ENCODE measurements at places on chromosomes 13 and 19. TPM values are rescaled to one million over a fixed set of nuclear protein-coding genes. Genes with fewer than 3 reads are reported as not detected.

DNA sequence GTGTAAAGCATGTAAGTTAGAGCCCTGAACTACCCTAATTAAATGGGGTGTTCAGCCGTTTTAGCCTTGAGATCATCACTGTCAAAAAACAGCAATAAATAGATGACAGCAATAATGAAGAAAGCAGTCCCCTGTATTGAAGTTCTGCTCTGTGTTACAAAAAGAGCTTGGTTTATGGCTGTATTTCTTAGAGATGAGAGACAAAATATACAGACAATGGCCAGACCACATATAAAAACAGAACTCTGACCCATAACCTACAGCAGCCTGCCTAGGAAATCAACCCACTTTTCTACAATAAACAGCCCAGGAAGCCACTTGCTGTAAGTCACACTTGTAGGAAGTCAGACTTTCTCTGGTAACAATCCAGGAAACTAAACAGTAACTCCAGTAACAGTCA, 10.8 kb downstream of the IGFL3 start:
- H3K36me3 ChIP-seq = no peaks in the 10 kb centered on the region
- H3K27ac ChIP-seq = peak overlapping the region; percentile 47
- DNase-seq = no peak
- no peaks in the 10 kb centered on the region for H3K27me3 ChIP-seq
- H3K4me3 ChIP-seq = no peak overlapping the region
- peaks cover 31% of the 10 kb centered on the region for H3K4me1 ChIP-seq

DNA sequence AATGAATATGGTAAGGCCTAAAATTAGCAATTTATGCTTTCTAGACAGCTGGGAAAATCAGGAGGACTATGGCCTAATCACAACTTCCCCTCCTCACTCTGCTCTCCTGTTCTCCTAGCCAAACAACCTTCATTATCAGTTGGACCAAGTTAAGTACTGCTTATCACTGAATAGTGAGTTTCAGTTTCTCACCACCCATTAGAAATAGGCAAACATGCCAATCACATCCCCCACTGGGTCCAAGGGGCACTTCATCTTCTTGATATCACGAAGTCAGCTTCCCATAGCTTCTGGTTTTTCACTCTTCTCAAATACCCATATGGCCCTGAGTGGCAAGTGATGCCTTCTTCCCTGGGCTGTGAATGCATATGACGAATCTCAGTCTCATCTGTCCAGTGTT, 689.6 kb downstream of the SLITRK5 start:
- H3K4me1 ChIP-seq = no peaks in the 10 kb centered on the region
- no peak overlapping the region for H3K4me3 ChIP-seq
- H3K36me3 ChIP-seq = no peaks in the 10 kb centered on the region
- no peak for DNase-seq

- peaks cover 27% of the 10 kb centered on the region for H3K4me1 ChIP-seq
- H3K36me3 ChIP-seq = no peaks in the 10 kb centered on the region
- no peak overlapping the region for H3K4me3 ChIP-seq
- no peak for DNase-seq
- H3K27me3 ChIP-seq = no peaks in the 10 kb centered on the region
These were observed 238.0 kb downstream of the LHFPL6 start for GRCh38 chr13:39364947-39365468.

DNA sequence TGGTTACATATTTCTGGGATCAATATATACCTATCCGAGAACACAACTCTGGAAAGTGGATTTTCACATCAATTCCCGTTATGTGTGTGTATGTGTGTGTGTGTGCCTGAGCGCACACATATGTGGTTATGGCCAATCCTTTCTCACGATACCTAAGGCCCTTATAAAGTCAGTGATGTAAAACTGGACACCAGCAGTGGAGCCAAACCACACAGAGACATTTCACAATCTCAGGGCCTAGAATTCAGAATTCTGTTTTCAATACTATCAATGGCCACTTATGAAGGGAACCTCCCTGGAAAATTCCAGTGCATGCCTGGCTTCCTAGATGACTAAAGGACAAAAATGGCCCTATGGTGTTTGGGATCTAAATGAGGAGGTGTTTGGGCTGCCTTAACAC, 187.3 kb upstream of the UBL3 start:
- no peak overlapping the region for H3K4me3 ChIP-seq
- no peaks in the 10 kb centered on the region for H3K36me3 ChIP-seq
- no peak for DNase-seq
- peaks cover 17% of the 10 kb centered on the region for H3K4me1 ChIP-seq

Gene SHD
- not detected for total RNA-seq

- H3K27ac ChIP-seq = no peak overlapping the region
- H3K4me3 ChIP-seq = no peak overlapping the region
- H3K27me3 ChIP-seq = no peaks in the 10 kb centered on the region
- DNase-seq = no peak
- H3K36me3 ChIP-seq = no peaks in the 10 kb centered on the region
- H3K4me1 ChIP-seq = no peaks in the 10 kb centered on the region
These were observed 282.5 kb upstream of the HTR2A start for GRCh38 chr13:47179321-47179720.

Gene CYP4F8
- total RNA-seq = not detected

DNA sequence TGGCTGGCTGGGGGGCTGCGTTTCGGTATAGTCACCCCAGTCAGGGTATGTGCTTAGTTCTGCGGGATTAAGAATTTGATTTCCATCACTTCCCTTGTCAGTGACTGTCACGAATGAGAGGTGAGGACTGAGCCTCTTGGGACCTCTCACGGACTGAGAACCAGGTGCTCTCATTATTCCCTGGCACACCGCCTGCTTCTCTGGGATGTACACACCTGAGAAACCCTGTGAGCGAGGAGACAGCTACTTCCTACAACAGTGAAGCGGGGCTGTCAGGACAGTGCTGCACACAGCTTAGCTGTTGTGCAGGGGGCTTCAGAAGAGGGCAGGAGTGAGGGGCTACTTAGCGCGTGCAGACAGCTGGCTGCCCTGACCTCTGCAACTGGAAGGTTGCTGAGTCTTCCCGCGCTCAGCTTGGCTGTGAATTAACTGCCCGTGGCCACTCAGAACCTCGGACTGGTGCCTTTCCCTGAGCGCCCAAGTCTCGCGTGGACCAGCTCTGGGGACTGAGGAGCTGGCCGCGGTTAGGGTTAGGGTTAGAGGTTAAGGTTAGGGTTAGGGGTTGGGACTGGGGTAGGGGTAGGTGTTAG, 65.3 kb upstream of the MCF2L start:
- peak; percentile 53 for DNase-seq
- no peaks in the 10 kb centered on the region for H3K36me3 ChIP-seq
- no peaks in the 10 kb centered on the region for H3K27me3 ChIP-seq
- H3K4me3 ChIP-seq = no peak overlapping the region

Gene NPAS1
- total RNA-seq = not detected

Gene KCNRG
- total RNA-seq = 3.4 TPM

Gene TSKS
- not detected for total RNA-seq

Gene NLRP12
- 0.27 TPM for total RNA-seq

GRCh38 chr13:36850790-36851438, 31.9 kb downstream of the RFXAP start:
- no peak overlapping the region for H3K4me3 ChIP-seq
- DNase-seq = no peak
- H3K27me3 ChIP-seq = no peaks in the 10 kb centered on the region
- no peak overlapping the region for H3K27ac ChIP-seq
- H3K4me1 ChIP-seq = no peaks in the 10 kb centered on the region

DNA sequence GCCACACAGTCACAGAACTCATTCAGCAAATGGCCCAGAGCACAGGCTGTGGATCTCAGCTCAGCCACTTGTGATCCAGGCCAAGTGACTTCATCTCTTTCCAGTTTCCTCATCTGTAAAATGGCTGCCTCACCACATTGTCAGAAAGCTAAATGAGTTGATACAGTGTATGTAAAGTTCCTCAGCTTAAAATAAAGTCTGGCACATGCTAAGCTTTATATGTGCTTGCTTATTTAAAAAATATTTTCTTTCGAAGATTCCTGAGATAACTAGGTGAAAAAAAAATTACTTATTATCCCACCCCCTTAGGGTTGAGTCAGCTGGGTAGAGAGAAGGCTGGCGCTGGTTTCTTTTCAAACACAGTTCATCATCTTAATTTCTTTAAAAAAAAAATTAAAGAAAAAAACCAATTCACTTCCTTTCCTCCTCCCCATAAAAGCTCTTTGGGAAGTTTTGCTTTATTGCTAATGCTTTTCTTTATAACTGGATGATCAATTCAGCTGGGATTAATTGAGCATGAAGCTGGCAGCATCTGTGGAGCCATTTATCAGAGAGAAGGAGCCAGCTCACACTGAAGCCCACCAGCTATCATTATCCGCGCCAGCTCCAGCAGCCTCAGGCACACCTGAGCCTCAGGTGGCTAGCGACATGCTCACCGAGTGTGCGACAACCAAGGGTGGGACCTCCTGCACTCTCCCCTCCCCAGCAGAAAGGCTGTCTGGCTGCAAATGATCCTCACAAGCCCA, 354.9 kb downstream of the FOXO1 start:
- H3K27ac ChIP-seq = no peak overlapping the region
- H3K4me3 ChIP-seq = no peak overlapping the region

Gene ODAD3
- not detected for total RNA-seq

DNA sequence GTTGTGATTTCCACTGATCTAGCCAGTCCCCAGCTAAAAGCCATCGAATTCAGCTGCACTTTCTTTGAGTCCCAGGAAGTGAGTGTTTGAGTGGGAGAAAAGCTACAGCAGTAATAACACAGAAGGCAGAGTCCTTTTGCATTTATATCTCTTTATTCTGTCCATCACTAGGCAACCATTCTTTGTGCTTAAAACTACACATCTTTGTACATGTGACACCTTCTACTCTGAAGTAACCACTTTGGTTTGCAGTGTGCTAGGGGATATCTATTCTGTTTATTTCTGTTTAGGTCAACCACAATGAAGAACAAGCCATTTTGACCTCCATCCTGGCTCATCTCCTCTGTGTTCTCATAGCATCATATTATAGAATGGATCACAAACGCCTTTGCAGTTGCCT, 226.0 kb upstream of the SERP2 start:
- no peak for DNase-seq
- H3K4me3 ChIP-seq = no peak overlapping the region
- H3K4me1 ChIP-seq = no peaks in the 10 kb centered on the region

- H3K27me3 ChIP-seq = no peaks in the 10 kb centered on the region
- H3K4me1 ChIP-seq = peaks cover 14% of the 10 kb centered on the region
- H3K36me3 ChIP-seq = peaks cover 70% of the 10 kb centered on the region
- no peak overlapping the region for H3K27ac ChIP-seq
- H3K4me3 ChIP-seq = no peak overlapping the region
These were observed 3.0 kb downstream of the ZNF557 start for GRCh38 chr19:7072541-7072940.
